Left ventricle myocardium inferior (tissue), 1 donor: ENCODE measurements at places on chromosomes 13 and 19. TPM values are rescaled to one million over a fixed set of nuclear protein-coding genes. Genes with fewer than 3 reads are reported as not detected.

- H3K27me3 ChIP-seq: no peaks in the 10 kb centered on the region
- no peaks in the 10 kb centered on the region for H3K36me3 ChIP-seq
- DNase-seq: no peak
- no peaks in the 10 kb centered on the region for H3K4me1 ChIP-seq
Measured at GRCh38 chr19:47123406-47123805, 7.2 kb upstream of the SAE1 start.

DNA sequence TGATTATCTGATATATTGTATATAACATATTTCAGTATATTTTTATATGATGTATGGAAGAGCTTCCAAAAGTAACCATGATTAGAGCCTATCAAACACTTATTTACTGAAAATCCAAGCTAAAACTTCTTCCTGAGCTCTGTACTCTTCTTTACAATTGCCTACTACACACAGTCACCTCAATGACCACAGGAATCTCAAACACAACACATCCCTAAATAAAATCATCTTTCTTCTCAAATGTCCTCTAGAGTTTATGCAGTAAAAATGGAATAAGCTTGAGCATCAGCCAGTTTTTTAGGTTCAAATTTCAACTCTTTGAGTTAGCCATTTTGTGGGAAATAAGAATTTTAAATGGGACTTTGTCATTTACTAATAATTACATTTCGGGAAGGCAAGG lies 102.6 kb upstream of the FNDC3A start:
- H3K4me1 ChIP-seq: peaks cover 26% of the 10 kb centered on the region
- DNase-seq: no peak
- H3K36me3 ChIP-seq: no peaks in the 10 kb centered on the region
- H3K27me3 ChIP-seq: peaks cover 12% of the 10 kb centered on the region
- no peak overlapping the region for H3K27ac ChIP-seq

GRCh38 chr13:75704927-75705288 lies 68.8 kb downstream of the LMO7 start:
- H3K36me3 ChIP-seq: no peaks in the 10 kb centered on the region
- DNase-seq: no peak
- no peaks in the 10 kb centered on the region for H3K27me3 ChIP-seq
- no peak overlapping the region for H3K27ac ChIP-seq

DNA sequence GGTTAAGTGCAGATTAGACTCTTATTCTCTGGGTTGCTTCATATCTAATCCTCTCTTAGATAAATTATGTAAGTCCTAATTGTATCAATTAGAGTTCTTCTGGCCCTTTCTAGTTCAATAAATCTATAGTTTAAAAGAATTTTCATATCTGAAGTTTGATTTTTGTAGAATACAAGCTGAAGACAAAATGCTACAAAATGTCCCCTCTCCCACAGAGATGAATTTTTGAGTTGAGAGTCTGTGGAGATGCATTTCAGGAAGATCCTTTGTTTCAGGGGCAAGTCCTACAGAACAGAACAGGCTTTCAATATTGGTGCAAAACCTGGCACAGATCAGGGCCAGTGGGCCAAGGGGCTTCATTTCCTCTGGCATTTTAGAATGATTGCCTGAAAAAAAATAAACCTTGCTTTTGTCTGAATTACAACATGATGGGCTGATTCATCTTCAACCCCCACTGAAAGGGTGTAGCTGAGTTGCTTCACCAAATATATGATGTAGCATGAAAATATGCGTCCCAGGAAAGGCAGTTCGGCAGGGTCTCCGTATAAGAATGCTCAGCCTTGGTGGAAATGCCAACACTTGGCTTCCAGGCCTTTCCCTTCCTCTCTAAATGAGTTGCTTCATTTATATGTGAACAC lies 6.4 kb upstream of the IPO5 start:
- H3K27ac ChIP-seq: no peak overlapping the region
- H3K4me3 ChIP-seq: no peak overlapping the region
- no peaks in the 10 kb centered on the region for H3K27me3 ChIP-seq
- DNase-seq: no peak
- H3K36me3 ChIP-seq: no peaks in the 10 kb centered on the region

GRCh38 chr13:49287995-49288394 lies 40.3 kb downstream of the CDADC1 start:
- no peaks in the 10 kb centered on the region for H3K27me3 ChIP-seq
- H3K4me1 ChIP-seq: peaks cover 16% of the 10 kb centered on the region
- DNase-seq: no peak

GRCh38 chr13:39836038-39836437 lies 180.6 kb downstream of the COG6 start:
- no peaks in the 10 kb centered on the region for H3K4me1 ChIP-seq
- H3K36me3 ChIP-seq: no peaks in the 10 kb centered on the region
- no peaks in the 10 kb centered on the region for H3K27me3 ChIP-seq
- H3K4me3 ChIP-seq: no peak overlapping the region
- no peak for DNase-seq

DNA sequence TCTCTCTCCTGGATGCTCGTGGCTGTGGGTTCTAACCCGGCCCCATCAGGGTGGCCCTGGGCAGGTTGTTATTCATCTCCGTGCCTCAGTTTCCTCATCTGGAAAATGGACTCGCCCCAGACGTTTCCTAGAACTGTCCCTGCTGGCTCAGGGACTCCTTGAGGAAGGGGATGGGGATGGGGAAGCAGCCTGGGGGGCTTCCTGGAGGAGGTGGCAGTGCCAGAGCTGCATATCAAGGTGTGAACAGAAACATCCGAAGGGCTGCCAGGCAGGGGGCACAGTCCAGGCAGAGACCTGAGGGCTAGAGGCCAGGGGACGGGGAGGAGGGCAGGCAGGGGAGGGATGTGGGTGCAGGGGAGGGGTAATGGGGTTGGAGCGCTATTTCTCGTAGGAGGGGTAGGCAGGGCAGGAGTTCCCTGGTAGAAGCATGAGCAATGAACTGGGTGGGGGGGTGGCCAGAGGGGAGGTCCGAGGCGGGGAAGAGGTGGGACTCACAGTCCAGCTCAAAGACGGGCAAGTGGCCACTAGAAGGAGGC lies 3.6 kb upstream of the ELANE start:
- no peaks in the 10 kb centered on the region for H3K36me3 ChIP-seq

DNA sequence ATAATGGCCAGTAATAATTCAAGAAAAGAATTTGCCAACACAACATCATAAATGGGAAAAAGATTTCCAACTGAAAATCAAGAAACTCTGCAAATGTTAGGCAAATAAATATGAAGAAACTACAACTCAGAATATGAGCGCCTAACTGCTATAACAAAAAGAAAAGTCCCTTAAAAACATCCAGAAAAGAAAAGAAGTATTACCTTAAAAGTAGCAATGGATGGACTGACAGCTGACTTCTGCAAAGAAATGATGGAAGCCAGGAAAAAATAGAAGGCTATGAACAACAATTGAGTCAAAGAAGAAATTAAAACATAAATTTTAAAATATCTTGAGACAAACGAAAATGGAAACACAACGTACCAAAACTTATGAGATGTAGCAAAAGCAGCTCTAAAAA lies 482.3 kb upstream of the ZNF507 start:
- no peak for DNase-seq
- H3K27me3 ChIP-seq: no peaks in the 10 kb centered on the region
- no peaks in the 10 kb centered on the region for H3K4me1 ChIP-seq
- no peak overlapping the region for H3K4me3 ChIP-seq
- H3K27ac ChIP-seq: no peak overlapping the region
- no peaks in the 10 kb centered on the region for H3K36me3 ChIP-seq

DNA sequence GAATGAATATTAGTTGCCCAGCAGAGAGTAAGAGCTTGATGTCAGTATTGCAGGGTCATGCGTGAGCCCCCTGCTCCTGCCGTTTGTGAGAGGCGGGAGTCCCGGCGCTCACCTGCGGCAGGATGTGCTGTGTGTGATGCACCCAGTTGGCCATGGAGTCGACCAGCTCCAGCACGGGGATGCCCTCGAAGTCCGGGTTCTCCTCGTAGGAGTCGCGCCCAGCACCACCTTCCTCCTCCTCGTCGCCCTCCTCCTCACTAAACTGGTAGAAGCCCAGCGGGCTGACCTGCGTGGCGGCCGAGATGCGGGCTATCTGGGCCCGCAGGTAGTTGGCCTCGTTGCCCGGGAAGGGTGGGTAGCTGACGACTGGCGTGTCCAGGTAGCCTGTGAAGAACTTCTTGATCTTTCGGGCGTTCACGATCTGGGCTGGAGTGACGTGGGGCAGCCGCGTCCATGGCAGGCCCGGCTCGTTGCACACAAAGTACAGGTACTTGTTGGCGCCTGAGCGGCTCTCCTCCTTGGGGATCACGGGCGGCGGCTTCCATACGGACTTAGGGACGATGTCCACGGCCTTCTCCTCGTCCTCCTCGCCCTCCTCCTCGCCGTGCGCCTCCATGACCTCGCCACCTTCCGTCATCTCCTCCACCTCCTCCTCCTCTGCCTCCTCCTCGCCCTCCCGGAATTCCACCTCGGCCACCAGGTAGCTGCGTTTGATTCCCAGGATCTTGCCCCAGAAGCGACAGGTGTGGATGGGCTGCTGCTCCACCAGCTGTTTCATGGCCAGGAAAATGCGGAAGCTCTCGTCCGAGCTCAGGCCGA lies 10.8 kb downstream of the RSPH6A start:
- H3K36me3 ChIP-seq: no peaks in the 10 kb centered on the region
- no peak for DNase-seq
- no peaks in the 10 kb centered on the region for H3K27me3 ChIP-seq
- peaks cover 3% of the 10 kb centered on the region for H3K4me1 ChIP-seq
- H3K27ac ChIP-seq: no peak overlapping the region

DNA sequence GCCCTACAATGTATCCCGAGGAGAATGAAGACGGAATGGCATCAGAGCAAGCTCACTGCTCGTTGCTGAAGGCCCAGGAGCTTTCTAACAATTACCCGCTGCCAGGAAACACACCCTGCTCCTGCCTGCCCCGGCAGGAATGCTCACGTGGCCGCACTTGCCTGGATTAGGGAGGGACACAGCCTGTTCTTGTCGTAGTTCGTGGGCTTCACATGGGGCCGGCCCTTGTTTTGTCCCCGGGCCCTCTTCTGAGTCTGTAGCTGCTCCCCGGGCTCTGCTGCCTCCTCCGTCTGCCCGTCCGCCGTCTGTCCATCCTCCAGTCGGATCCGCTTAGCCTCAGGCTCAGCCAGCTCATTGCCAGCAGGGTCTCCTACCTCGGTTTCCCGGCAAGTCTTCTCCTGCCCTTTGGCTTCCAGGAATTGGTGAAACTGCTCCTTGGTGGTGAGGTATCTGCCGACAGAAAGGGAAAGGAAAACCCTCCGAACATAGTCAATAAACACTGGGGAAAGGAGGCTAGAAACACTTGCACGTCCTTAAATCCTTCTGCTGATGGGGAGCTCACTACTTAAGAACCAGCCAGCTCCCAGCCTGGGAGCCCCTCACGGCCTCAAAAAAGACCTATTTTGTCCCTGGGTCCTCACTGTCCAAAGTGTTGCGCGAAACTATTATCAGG lies 941 bp downstream of the DUS3L start:
- peaks cover 50% of the 10 kb centered on the region for H3K36me3 ChIP-seq
- no peaks in the 10 kb centered on the region for H3K27me3 ChIP-seq
- peak overlapping the region; percentile 90 for H3K4me3 ChIP-seq
- peaks cover 14% of the 10 kb centered on the region for H3K4me1 ChIP-seq
- DNase-seq: no peak
- peak overlapping the region; percentile 99 for H3K27ac ChIP-seq

GRCh38 chr19:13995878-13996765 lies 10.0 kb downstream of the RFX1 start:
- H3K36me3 ChIP-seq: peaks cover 41% of the 10 kb centered on the region
- peaks cover 16% of the 10 kb centered on the region for H3K4me1 ChIP-seq
- peak; percentile 11 for DNase-seq
- H3K4me3 ChIP-seq: no peak overlapping the region
- peak overlapping the region; percentile 80 for H3K27ac ChIP-seq

- peaks cover 5% of the 10 kb centered on the region for H3K4me1 ChIP-seq
- H3K27ac ChIP-seq: no peak overlapping the region
- no peak for DNase-seq
- H3K27me3 ChIP-seq: peaks cover 94% of the 10 kb centered on the region
- no peak overlapping the region for H3K4me3 ChIP-seq
Measured at GRCh38 chr13:112443191-112443994, 67.2 kb downstream of the SPACA7 start.

DNA sequence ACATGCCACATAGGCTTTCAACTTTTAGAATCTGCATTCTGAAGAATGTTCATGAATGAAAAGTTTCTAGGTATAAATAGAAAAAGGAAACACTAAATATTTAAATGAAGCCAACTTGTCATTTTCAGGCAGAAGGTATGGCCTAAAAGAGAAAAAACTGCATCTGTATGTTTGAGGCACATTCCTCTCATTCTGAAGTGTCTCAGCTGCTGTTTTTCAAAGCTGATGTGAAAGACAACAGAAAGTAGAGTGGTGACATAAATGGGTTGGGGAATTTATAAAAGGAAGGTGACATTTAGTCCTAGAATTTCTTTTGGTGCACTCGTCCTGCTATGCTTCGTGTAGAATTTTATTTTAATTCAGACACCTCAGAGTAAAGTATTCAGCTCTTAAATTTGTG lies 539.6 kb upstream of the SLITRK5 start:
- H3K4me3 ChIP-seq: no peak overlapping the region
- no peaks in the 10 kb centered on the region for H3K36me3 ChIP-seq
- peaks cover 14% of the 10 kb centered on the region for H3K4me1 ChIP-seq
- no peak overlapping the region for H3K27ac ChIP-seq

- no peaks in the 10 kb centered on the region for H3K4me1 ChIP-seq
- H3K36me3 ChIP-seq: no peaks in the 10 kb centered on the region
- no peaks in the 10 kb centered on the region for H3K27me3 ChIP-seq
- DNase-seq: no peak
Measured at GRCh38 chr19:40862785-40863184, 12.5 kb upstream of the CYP2A6 start.

GRCh38 chr19:37583340-37583739 lies 11.3 kb downstream of the ZNF571 start:
- H3K36me3 ChIP-seq: peaks cover 9% of the 10 kb centered on the region
- H3K4me3 ChIP-seq: no peak overlapping the region
- no peaks in the 10 kb centered on the region for H3K27me3 ChIP-seq
- no peak for DNase-seq
- H3K27ac ChIP-seq: no peak overlapping the region

Gene IGFL3
- not detected for total RNA-seq

Gene CLDN10
- total RNA-seq: not detected

Gene SIGLEC10
- total RNA-seq: 0.38 TPM

Gene CFD
- total RNA-seq: 200 TPM

Gene VSIG10L
- total RNA-seq: 0.66 TPM

Gene KLK15
- not detected for total RNA-seq

Gene TBC1D4
- total RNA-seq: 97.5 TPM

Gene DHDH
- not detected for total RNA-seq

Gene CYP2A6
- total RNA-seq: not detected

Gene ZNF85
- total RNA-seq: 2.3 TPM

Gene LRP3
- total RNA-seq: 20.8 TPM

Gene SIGLEC12
- 0.11 TPM for total RNA-seq

Gene TJP3
- total RNA-seq: not detected

Gene URAD
- not detected for total RNA-seq
